ENCODE measurements at places on chromosomes 5 and 9. TPM values are rescaled to one million over a fixed set of nuclear protein-coding genes. Genes with fewer than 3 reads are reported as not detected.

DNA sequence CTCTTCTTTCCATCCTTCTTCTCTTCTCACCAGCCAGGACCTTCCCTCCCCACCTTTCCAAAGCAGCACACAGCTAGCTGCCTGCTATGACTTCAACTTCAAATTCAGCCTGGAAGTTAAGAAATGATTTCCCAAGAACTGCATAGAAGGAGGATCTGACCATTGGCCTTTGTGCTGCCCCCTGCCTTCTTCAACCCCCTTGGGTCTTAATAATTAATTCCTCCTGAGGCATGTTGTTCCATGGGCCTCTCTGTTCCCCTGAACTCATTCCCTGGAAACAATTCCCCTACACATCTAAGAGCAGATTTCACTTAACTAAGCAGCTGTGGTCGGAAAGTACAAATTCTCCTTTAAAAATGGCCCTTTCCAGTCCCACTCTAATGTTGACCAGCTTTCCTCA, 62.4 kb downstream of the ADAMTS12 start:
- no peaks in the 10 kb centered on the region for H3K36me3 ChIP-seq
- no peak overlapping the region for H3K4me3 ChIP-seq
- H3K4me1 ChIP-seq: peaks cover 4% of the 10 kb centered on the region
- no peak for DNase-seq
- H3K27ac ChIP-seq: no peak overlapping the region

GRCh38 chr9:135294836-135295235, 184.7 kb upstream of the PPP1R26 start:
- no peaks in the 10 kb centered on the region for H3K36me3 ChIP-seq
- DNase-seq: no peak
- H3K4me3 ChIP-seq: no peak overlapping the region
- H3K4me1 ChIP-seq: no peaks in the 10 kb centered on the region
- H3K27ac ChIP-seq: no peak overlapping the region

DNA sequence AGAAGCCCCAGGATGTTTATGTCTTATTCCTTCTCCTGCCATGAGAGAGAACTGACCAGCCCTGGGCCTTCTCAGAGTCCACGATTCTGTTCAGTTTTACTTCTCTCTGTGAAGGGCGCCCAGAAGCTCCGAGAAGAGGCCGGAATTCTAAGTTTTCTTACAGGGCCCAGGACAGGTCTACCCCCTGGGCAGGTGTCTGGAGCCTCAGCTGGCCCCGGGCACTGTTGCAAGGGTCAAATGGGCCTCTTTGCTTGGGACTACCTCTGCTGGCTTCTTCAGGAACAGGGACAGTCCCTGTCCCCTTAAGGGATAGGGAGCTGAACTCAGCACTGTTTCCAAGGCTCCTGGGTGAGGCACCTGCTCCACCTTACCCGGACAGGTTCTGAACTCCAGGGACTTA, 55.0 kb downstream of the RASGEF1C start:
- H3K27me3 ChIP-seq: no peaks in the 10 kb centered on the region
- H3K4me3 ChIP-seq: no peak overlapping the region
- no peaks in the 10 kb centered on the region for H3K4me1 ChIP-seq

PCDHA12 gene
- 0.60 TPM for total RNA-seq

- no peaks in the 10 kb centered on the region for H3K4me1 ChIP-seq
- no peaks in the 10 kb centered on the region for H3K27me3 ChIP-seq
- DNase-seq: no peak
- no peaks in the 10 kb centered on the region for H3K36me3 ChIP-seq
- no peak overlapping the region for H3K27ac ChIP-seq
These were observed 124.2 kb upstream of the ATP10B start for GRCh38 chr5:160976181-160976580.
